ENCODE measurements at places on chromosomes 13 and 19. TPM values are rescaled to one million over a fixed set of nuclear protein-coding genes. Genes with fewer than 3 reads are reported as not detected.

PABPC3 gene
- not detected for total RNA-seq

DNA sequence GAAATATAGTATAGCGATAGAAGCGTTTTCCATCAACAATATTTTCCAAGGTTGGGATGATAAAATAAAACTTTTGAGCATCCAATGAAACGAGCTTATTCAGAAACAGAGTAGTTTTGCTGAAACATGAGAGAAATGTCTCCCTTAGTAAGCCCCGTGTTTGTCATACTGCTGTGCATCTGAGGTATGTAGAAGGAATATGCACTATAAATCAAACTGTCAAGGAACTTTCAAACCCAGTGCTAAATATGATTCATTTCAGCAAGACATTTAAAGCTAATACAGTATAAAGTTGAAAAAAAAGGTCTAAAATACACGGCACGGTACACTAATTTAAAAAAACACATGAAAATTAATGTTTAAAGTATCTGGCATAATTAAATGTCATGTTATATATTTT is 546.2 kb downstream of the SLITRK5 start:
- no peak for DNase-seq

ZNF154 gene
- 2.8 TPM for total RNA-seq

ANKLE1 gene
- 0.51 TPM for total RNA-seq

- DNase-seq, result no peak
Measured at GRCh38 chr13:105611424-105611823, 924.0 kb downstream of the EFNB2 start.

DNA sequence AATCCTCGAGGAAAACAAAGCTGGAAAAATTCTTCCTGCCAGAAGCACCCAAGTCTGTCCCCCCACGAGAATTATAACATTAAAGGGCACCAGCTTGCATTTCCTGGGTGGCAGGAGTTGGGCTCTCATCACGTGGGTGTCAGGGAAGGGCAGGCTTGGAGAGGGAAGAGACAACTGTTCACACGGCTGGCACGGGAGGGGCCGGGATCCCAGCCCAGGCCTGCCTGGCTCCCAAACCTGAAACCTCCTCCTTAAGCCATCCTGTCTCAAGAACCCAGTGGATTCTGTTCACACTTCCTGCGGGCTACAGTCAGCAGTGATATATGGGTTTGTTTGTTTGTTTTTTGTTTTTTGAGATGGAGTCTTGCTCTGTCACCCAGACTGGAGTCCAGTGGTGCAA is 12.2 kb downstream of the GRIK5 start:
- no peak for DNase-seq

GRCh38 chr13:33092073-33092987 is 76.1 kb downstream of the KL start:
- no peak for DNase-seq

DNA sequence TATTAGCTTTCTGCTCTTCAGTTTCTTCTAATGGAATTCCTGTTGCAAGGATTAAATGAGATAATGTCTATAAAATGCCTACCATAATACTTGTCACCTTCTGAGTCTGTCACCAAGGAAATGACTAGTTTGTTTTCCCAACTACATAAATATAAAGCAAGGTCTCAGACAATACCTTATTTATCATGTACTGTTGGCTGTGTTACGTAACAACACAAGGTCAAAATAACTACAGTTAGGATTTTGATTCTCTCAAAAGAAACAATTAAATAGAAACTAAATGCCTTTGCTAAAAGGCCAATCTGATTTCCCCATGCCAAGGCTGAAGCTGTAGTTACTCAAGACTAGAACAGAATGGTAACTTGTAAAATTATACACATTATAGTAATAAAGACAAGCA is 134.5 kb downstream of the PCDH9 start:
- no peak for DNase-seq

DNA sequence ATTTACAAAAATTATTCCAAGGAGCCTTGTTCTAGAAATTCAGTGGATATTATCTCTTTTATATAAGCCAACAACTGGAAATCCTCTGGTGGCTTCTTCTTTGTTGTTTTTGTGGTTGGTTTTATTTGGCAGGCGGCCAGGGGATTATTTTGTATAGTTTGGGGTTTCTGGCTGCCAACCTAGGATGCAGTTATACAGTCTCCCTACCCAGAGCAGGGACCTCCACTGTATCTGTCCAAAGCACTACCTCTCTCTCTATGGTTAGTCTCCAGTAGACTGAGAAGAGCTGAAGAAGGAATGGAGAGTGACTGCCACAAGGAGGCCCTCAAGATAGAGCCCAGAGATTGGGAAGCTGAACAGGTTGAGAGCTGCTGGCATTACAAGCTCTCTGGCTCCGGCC is 80.2 kb downstream of the ZAR1L start:
- no peak for DNase-seq

TNFSF11 gene
- not detected for total RNA-seq

PGLYRP1 gene
- not detected for total RNA-seq

- no peak for DNase-seq
Measured at GRCh38 chr19:4232614-4233281, 3.4 kb downstream of the EBI3 start.

GRCh38 chr13:75872980-75873379 is 236.8 kb downstream of the LMO7 start:
- DNase-seq, result no peak

- no peak for DNase-seq
Measured at GRCh38 chr13:22017226-22017625, 346.4 kb downstream of the FGF9 start.

DNA sequence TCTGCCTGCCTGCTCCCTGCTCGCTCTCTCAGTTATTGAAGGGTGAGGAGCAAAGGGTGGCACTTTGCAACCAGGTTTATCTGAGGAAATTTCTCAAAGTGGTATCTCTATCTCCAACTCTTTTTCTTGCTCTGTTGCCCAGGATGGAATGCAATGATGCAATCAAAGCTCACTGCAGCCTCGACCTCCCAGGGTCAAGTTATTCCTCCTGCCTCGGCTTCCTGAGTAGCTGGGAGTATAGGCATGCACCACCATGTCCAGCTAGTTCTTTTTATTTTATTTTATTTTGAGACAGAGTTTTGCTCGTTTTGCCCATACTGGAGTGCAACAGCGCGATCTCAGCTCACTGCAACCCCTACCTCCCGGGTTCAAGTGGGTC is 4.9 kb downstream of the ACTMAP start:
- DNase-seq, result no peak

DNA sequence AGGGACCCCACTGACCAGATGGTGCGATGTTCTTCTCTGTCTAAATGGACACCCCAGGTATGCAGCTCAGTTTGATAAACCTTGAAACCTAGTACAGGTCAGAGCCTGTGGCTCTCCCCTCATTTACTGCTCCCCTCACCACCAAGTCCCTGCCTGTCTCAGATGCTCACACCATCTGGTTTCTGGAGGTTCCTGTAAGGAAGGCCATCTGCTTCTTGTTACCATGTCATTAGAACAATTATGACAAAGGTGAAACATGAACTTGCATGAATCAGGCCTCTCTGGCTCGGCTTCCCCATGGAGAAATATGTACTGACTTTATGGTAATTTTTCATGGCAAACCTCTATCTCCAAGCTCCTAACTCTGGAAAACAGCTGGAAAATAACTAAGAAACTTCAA is 965.7 kb downstream of the UQCRFS1 start:
- DNase-seq, result no peak

- DNase-seq, result no peak
Measured at GRCh38 chr13:114002009-114002544, 28.2 kb upstream of the C13orf46 start.

- DNase-seq, result peak; percentile 38
Measured at GRCh38 chr13:111872475-111873150, 194.3 kb upstream of the SOX1 start.

DNA sequence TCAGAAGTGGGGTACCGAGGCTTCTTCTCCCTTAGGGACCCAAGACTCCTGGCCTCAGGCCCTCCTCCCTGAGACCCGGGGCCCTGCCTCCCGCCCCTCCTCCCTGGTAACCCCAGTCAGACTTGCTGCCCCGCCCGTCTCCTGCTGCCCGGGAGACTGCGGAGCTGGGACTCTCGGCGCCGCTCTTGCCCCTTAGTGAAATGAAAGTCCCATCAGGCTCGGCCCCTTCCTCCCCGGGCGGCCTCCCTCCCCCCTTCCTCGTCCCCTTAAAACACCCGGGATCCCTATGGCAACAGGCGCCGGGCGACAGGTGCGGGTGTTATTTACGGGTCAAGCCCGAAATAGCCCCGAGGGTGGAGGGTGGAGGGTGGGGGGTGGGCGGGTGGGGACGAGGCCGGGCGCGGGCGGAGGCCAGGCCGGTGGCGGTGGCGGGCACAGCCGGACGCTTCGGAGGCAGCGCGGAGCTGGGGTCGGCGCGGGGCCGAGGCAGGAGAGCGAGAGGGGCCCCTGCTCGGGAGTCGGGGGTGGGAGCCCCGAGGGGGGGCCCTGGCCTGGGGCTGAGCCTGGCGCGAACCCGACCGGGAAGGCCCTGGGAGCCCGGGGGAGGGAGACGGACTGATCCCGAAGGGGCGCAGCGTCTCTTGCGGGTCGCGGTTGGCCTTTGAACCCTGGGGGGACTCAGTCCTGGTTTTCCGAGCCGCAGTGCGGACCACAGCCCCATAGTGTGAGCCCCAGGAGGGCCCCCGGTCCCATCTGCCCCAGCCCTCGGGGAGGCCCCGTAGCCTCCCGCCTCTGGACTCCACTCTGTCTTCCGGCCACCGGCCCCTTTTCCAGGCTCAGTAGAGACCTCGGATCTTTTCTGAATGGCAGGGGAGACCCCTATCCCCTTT is at the start of gene CACNG6:
Gene CACNG6 (plus strand): TSS at position 414 of the 890 bp plus-strand sequence. CDS start 1,241 bp downstream, outside the sequence.
- no peak for DNase-seq

- DNase-seq, result no peak
Measured at GRCh38 chr19:49558591-49558990, 21.8 kb downstream of the NOSIP start.

- no peak for DNase-seq
Measured at GRCh38 chr13:113139577-113139976, 17.0 kb downstream of the F10 start.

GRCh38 chr19:52943134-52943883 is 19.4 kb downstream of the ZNF816 start:
- DNase-seq, result no peak

DNA sequence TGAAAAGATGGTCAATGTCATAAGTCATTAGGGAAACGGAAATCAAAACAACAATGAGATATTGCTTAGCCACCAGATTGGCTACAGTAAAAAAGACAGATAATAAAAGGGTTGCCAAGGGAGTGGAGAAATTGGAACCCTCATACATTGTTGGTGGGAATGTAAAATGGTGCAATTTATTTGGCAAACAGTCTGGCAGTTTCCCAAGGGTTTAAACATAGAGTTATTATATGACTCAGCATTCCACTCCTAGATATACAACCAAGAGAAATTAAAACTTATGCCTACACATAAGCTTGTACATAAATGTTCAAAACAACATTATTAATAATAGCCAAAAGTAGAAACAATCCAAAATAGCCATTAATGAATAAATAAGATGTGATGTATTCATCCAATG is 9.9 kb upstream of the ZNF227 start:
- no peak for DNase-seq

TEX29 gene
- not detected for total RNA-seq

ELSPBP1 gene
- not detected for total RNA-seq

DNA sequence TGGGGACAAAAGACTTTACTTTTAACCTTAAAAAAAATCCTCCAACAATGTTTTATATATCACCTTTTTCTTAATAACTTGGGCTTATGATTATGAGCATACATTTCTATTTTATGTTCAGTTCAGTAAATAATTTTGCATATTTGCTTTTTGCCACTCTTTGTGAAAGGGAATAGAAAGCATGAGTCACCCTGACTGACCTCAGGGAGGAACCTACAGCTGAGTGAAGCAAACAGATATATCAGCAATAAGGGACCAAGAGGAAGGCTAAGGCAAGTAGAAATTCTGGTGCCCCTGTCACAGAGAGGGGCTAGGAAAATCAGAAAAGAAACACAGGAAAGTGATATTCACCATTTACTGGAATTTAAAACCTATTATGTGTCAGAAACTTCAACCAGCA is 37.2 kb upstream of the SOHLH2 start:
- DNase-seq, result no peak

CATSPERD gene
- total RNA-seq, result not detected

CGB1 gene
- total RNA-seq, result not detected

GRCh38 chr19:517721-518597 is 10.7 kb downstream of the TPGS1 start:
- DNase-seq, result no peak

- DNase-seq, result peak; percentile 67
Measured at GRCh38 chr13:110274687-110275086, 32.3 kb downstream of the COL4A1 start.

DNA sequence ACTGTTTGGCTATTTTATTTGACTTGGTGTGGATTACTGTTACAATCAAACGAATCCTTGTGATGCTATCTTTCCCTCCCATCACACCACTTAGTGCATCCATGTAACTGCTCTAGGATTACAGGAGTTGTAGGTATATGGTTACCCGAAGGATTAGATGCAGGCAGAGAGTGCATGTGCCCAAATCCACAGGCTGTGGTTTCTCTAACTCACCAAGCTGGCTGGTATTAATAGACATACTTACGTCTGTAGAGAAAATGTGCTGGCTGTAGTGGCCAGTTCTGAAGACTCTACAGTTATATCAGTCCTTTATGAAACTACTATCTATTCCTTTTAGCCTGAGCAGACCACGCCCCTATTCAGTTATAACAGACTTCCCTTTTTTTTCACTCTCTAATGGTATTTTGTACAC is 1.1 kb upstream of the HMGB1 start:
- no peak for DNase-seq

DNA sequence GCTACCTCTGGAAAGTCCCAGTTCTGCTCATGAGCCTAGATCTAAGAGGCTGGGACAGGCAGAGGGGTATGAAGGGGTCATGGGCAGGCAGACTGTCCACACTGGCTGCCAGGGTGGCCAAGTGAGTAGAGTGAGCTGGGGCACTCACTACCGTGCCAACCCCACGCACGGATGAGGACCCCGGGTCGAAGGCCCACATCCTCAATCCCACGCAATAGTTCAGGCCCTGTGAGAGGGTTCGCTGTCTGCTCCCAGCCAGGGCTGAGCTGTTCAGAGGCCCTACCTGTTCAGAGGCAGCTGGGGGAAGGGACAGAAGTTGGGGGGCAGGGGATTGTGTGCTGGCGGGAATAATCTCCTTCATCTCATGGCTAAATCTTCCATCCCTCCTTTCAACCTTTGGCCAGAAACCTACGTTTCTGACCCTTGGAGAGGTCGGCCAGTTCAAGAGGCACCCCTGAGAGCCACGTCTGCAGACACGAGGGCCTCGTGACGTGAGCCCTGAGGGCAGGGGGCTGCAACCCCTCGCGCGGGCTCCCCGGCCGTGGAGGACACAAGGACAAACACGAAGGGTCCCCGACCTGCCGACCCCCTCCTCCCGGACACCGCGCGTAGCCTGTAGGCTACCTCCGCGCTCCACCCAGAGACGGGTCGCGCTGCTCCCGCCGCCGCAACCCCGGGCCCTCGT is 1.0 kb upstream of the RPS5 start:
- no peak for DNase-seq

- no peak for DNase-seq
Measured at GRCh38 chr19:16135430-16136127, 7.9 kb upstream of the HSH2D start.

- DNase-seq, result no peak
Measured at GRCh38 chr19:6767357-6768235, at the start of gene SH2D3A. SH2D3A (minus strand) TSS chr19:6767435; CDS start chr19:6763748, 3,687 bp downstream.
